ENCODE measurements at places on chromosomes 4 and X. TPM values are rescaled to one million over a fixed set of nuclear protein-coding genes. Genes with fewer than 3 reads are reported as not detected.

DNA sequence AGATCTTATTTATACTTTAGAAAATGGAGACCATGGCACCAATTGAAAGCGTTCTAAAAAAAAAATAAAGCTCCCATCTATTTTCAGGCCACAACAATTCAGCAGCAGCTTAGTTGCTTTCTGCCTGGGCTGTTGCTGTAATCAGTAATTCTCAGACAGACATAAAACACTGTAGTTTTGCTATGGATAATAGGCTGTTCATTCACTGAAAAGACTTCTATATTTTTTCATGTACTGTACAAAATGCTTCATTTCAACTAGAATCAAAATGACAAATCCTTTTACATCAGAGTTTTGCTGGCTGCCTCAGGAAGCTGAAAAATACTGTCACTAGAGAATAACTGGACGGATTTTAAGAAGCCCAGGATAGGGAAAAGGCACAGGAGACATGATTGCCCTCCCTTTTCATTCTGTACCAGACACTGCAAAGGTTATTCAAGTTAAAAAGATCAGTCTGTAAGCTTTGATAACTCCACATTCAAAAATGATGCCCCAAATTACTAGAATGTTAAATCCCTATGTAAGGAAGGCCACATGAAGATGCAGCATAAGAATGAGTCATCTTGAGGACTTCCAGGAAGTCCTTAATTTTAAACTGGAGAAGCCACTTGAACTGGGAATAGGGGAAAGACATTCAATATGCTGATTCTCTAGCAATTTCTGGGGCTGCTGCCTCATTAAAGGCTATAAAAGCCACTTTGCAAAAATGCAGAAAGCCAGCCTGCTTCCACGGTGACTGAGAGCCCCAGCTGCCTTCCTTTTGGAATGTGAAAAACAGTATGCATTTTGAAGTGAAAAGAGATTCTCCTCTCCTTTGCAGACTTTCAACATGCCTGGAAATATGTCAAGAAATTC is 403.2 kb upstream of the RASGEF1B start:
- no peak for DNase-seq

SSX2 gene
- total RNA-seq = 0.14 TPM

DNA sequence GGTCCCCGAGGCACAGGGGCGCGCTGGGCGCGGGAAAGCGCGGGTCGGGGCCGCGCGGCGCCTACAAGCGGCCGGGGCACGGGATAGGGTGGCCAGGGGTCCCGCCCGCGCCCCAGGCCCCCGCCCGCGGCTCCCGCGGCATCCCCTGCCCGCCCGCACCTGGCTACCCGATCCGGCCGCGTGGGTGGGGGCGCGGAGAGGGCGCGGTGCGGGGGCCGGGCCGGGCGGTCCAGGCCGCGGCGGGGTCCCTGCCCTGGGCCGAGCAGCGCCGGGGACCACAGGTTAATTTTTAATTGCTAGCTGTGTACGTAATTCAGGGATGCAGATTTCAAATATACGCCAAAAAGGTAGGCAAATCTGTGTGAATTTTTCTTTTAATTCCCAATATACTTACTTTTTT is 44.3 kb upstream of the FAM47C start:
- no peak for DNase-seq

- DNase-seq = no peak
These were observed 100.6 kb upstream of the F9 start for GRCh38 chrX:139429913-139430312.

- DNase-seq = no peak
These were observed 107.6 kb upstream of the CBR4 start for GRCh38 chr4:169117591-169118081.

GRCh38 chr4:74018771-74019170 is 19.7 kb downstream of the CXCL3 start:
- no peak for DNase-seq

GAGE12F gene
- not detected for total RNA-seq

DNA sequence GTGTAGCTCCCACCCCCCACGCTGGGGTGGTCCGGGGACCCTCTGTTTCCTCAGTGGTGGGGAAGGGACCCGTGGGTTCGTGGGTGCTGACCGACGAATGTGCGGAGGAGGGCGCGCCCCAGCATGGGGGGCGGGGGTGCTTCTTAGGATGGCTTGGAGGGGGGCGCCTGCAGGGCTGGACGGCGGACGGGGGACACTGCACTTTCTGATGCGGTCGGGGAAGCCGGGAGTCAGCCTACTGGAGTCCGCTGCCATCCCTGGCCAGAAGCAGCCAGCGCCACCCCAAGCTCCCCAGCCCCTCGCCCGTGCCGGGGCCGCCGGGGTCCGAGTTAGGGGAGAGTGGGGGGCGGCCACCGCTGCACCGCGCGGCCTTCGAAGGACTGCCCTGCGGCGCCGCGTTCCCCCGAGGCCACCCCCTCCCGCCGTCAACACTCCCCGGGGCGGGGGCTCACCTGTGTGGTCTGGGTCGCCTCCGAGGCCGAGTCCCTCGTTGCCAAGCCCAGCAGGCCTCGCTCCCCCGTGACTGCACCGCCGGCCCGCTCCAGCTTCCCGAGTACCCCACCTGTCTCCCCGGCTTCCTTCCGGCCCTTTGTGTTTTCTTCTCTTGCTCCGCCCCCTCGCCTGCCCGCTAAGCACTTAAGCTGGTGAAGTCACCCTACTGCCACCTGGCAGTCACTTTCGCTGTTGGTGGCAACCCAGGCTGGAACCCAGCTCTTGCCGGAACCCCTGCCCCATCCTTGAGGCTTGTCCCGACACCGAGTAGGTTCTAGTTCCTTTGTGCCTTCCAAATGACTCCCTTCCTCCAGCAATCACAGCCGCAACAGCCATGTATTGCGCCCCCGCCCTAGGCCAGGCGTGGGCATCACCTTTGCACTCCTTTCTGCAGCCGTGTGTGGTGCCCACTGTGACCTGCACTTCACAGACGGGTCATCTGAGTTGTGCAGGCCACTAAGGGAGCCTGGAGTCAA is at the start of gene OCIAD2:
Gene OCIAD2 (minus strand): TSS at position 569 of the 968 bp plus-strand sequence. CDS start 2,225 bp downstream, outside the sequence.
- DNase-seq = peak; percentile 13

DNA sequence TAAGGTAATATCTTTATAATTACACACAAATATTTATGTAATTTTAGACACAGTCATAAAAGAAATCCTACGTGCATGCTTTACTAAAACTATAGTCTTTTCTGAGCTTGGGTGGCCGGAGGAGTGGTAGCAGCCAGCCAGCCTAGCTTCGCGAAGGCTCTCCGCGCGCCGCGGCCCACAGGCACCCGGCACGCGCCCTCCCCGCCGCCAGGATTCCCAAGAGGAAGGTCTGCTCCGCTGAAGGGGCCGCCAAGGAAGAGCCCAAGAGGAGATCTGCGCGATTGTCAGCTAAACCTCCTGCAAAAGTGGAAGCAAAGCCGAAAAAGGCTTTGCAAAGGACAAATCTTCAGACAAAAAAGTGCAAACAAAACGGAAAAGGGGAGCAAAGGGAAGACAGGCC is 8.7 kb upstream of the PJA1 start:
- no peak for DNase-seq

DNA sequence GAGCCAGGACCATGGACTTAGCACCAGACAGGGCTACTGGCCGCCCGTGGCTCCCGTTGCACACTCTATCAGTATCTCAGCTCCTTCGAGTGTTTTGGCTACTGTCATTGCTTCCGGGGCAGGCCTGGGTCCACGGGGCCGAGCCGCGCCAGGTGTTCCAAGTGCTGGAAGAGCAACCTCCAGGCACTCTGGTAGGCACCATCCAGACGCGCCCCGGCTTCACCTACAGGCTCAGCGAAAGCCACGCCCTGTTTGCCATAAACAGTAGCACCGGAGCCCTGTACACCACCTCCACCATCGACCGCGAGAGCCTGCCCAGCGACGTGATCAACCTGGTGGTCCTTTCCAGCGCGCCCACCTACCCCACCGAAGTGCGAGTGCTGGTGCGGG is 1.6 kb downstream of the FAT4 start:
- no peak for DNase-seq

- no peak for DNase-seq
These were observed 221.3 kb downstream of the IDS start for GRCh38 chrX:149283853-149284252.

Data from pulmonary artery endothelial cell (primary cell).